ENCODE measurements at places on chromosomes 7 and 10. TPM values are rescaled to one million over a fixed set of nuclear protein-coding genes. Genes with fewer than 3 reads are reported as not detected.

- no peak for DNase-seq
These were observed 55.3 kb upstream of the INPP5A start for GRCh38 chr10:132482090-132482800.

DNA sequence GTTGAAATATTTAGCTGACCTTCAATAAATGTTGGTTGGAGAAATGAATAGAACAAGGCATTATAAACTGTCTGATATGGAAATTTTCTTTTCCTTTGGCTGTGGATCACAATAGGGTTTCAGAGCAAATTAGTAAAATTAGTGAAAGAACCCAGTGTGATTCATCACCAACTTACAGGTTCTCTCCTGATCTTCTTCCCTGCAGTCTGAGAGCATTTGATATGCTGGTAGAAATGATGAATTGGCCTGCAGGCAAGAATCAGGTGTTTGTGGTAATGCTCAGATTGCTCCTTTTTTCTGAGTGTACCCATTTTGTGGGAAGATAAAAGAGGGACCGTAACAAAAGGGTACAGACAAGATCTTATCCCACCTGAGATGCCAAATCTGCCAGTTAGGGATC is 51.9 kb downstream of the BTAF1 start:
- no peak for DNase-seq

- no peak for DNase-seq
These were observed 4.3 kb upstream of the UCN3 start for GRCh38 chr10:5360318-5360915.

GRCh38 chr10:75469006-75469616 is 37.7 kb downstream of the LRMDA start:
- DNase-seq, result no peak

MYOF gene
- 2.3 TPM for total RNA-seq

- no peak for DNase-seq
These were observed 6.9 kb downstream of the TMEM60 start for GRCh38 chr7:77791336-77791735.

TMEM184A gene
- total RNA-seq, result 31.0 TPM

- DNase-seq, result no peak
These were observed 171.6 kb downstream of the WDR37 start for GRCh38 chr10:1227510-1228402.

DHX32 gene
- 17.6 TPM for total RNA-seq

DNA sequence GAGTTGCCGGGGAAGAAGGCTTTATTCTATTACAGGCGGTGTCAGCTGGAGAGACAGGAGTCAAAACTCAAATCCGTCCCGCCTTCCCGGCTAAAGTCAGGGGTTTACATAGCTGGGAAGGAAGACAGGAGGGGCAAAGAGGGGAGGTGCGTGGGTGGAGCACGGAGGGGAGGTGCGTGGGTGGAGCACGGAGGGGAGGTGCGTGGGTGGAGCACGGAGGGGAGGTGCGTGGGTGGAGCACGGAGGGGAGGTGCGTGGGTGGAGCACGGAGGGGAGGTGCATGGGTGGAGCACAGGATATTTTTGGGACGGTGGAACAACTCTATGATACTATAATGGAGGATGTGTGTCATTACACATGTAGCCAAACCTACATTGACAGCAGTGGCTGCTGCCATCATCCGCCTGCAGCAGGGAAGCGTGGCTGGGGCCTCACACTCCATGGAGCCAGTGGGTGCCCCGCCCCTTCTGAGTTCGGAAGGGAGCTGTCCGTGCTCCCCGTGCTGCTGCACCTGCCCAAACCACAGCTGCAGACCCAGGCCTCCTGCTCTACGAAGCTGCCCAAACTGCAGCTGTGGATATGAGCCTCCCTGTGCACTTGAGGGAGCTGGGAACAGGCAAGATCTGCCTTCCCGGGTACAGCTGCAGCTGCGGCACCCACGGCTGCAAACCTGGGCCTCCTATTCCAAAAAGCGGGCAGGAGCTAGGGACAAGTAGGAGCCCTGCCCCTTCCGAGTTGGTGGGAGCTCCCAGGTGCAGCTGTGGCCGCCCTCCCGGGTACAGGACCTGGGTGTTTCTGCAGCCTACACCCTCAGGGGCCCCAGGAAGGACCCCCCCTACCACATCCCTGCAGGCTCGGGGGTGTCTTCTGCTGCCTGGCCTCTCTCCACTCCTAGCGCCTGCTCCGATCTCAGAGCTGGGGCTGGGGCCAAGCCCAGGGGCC is 119.4 kb downstream of the DYNC2I1 start:
- no peak for DNase-seq

DNA sequence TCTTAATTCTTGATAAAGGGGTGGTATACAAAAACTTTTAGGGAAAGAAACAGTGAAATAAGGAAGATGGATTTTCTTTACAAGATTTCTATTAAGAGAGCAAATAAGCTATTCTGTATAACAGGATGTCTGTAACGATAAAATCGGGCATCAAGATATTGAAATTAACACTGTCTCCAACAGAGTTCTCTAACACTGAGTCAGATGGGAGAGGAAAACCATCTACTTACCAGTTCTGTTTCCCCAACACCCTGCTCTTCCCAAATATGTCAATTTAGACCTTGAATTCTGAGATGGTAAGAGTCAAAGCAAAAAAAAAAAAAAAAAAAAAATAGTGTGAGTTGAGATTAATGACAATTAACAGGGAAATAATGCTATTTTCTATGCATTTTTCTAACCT is 23.0 kb downstream of the SMURF1 start:
- no peak for DNase-seq

NRG3 gene
- total RNA-seq, result 0.34 TPM

EBF3 gene
- total RNA-seq, result not detected

DNA sequence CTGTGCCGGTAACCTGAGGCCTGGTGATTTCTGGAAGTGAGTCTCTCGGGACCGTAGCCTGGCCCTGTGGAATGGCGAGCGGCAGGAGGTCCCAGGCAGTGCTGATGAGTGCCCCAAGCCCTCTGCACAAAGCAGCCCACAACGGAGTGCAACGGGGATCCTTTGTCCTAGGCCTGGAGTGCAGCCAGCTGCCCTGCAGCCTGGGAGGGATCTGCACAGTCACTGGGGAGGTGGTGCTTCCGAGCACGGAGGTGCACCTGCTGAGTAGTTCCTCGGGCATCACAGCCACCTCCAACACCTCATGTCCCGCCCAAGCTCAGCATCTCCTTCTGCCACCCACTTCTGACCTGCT is 162.8 kb upstream of the ZMIZ1 start:
- DNase-seq, result no peak

LIPF gene
- not detected for total RNA-seq

GRCh38 chr7:45161842-45162241 is 4.3 kb downstream of the RAMP3 start:
- DNase-seq, result no peak

MBL2 gene
- 68.6 TPM for total RNA-seq

DNA sequence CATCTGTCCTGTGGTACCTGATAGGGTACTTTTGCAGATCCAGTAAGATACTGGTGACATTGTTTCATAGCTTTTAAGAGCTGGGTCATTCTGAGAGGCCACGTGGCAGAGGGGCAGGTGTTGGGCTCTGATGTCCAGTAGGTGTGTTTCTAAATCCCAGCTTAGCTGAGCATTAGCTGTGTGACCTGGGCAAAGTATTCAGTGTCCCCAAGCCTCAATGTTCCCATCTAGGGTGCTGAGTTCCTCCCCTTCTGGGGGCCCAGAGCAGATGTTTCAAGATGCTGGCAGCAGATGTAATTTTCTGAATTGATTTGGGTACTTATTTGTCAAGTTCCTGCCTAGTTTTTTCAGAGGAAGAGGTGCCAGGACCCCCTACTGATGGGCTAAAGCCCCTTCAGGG is 52.9 kb downstream of the NEURL1 start:
- no peak for DNase-seq

- no peak for DNase-seq
These were observed 98.9 kb downstream of the LRMDA start for GRCh38 chr10:75530299-75530698.

DNA sequence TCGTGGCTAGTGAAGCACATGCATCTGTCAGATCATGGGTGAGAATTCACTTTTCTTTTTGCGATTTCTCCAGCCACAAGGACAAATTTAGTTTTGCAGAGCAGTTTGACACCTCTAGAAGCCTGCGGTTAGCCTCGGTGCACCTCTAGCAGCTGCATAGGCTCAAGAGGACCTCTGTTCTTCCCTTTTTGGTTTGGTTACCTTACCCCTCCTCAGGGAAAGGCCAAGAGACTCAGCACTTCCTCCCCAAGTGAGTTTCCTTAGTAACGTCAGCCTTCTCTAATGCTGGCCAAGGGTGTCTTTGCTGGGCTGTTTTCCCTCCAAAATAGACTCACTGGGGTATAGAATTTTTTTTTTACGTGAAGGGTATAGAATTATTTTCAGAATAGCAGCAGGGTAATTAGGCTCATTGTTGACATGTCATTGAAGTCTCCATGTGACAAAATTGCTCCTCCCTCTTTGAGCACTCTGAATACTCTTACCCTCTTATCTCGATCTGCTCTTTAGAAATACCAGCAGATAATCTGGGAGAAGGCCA is 97.8 kb downstream of the AUTS2 start:
- DNase-seq, result no peak

- DNase-seq, result no peak
These were observed 214.0 kb downstream of the GPR158 start for GRCh38 chr10:25388862-25389206.

CPA2 gene
- not detected for total RNA-seq

DNA sequence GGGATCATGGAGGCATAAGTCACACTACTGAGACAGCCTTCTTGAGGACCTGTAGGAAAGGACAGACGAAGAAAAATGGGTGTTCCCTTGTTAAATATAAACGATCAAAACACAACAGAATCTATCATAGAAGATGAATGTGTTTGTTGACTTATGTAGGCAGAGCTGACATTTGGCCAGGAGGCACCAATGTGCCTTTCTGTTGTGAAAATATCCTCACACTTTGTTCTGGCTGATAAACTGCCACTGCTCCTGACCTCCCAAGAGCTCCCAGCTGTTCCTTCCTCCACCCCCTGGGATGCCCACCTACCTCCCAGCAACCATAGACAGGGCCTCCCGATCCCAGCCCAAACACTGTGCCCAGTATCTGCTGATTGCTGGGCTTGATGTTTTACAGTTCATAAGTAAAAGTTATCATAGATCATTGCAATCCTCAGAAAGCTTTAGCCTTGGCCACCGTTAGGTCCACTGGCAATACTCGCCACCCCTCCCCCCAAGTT is 116.6 kb downstream of the CTTNBP2 start:
- no peak for DNase-seq

DNA sequence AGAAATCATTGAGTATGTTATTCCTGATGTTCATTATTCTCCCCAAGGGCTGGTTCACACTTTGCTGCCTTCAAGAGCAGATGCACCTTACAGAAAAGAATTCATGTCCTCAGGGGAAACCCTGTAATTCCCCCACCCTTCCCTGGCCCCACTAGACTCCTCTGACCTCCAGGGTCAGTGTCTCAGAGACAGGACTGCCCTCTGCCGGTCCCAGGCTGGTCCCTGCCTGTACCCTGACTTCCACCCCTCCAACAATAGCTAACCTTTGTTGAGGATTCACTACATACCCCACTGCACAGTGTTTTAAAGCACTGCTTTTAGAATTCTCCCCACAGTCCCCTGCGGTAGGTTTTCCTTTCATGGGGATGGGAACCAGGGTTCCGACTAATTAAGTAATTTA is 4.4 kb upstream of the SEPHS1 start:
- DNase-seq, result no peak

LRRD1 gene
- not detected for total RNA-seq

DNA sequence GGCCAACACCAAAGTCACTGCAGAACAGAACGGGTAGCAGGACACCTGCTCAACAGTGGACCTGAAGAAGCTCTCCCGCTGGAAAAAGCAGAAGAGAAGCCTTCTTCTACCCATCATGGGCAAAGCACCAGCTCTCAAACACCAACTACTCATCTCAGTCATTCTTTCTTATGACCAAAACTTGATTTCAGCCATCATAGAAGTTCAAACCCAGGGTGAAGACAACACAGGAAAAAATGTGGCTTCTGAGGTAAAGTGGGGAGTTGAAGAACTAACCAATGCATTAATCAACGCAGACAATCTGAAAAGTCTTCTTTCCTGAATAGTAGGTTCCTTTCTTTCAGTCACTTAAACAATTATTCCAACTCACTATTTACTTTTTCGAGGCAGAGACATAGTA is 83.3 kb downstream of the ELMO1 start:
- DNase-seq, result no peak

- no peak for DNase-seq
These were observed 157.4 kb downstream of the FRMD4A start for GRCh38 chr10:14173391-14173705.

- DNase-seq, result no peak
These were observed 1.8 kb downstream of the LUC7L2 start for GRCh38 chr7:139361523-139361922.

GNGT1 gene
- not detected for total RNA-seq

TMEM236 gene
- 0.09 TPM for total RNA-seq

DNA sequence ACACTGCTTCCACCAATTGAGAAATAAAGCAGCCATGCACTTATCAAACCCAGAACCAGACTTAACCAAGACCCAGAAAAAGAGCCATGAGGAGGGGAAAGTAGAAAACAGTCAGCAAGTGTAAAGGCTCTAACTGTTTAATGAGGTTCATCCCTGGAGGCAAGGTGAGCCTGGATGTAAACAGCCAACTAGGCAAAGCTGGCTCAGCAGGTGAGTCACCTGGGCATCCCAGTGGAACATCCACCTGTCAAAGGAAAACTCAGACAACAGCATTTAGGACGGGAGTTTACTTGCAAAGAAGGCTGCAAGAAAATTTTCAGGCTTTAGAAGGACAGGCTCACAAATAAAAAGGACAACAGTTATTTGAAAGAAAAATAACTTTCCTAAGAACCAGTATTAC is 153.0 kb downstream of the SNX13 start:
- no peak for DNase-seq

GRCh38 chr7:73536479-73536878 is 14.4 kb upstream of the BAZ1B start:
- no peak for DNase-seq

DNA sequence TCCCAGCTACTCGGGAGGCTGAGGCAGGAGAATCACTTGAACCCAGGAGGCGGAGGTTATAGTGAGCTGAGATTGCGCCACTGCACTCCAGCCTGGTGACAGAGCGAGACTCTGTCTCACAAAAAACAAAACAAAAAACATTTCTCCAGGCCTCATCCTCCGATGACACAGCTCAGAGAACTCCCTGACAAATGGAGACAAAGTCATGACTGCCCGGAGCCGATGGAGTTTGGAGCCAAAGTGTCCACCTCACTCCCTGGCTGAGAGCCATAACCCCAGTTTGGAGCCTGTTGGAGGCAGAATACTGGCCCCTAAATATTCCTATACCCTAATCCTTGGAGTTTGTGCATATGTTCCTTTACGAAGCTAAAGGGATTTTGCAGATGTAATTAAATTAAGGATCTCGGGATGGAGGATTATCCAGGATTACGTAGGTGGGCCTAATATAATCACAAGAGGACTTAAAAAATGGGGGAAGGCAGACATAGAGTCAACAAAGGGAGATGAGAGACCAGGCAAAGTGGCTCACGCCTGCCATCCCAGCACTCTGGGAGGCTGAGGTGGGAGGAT is 22.7 kb downstream of the SSC4D start:
- no peak for DNase-seq

ZNF503 gene
- 7.1 TPM for total RNA-seq

DNA sequence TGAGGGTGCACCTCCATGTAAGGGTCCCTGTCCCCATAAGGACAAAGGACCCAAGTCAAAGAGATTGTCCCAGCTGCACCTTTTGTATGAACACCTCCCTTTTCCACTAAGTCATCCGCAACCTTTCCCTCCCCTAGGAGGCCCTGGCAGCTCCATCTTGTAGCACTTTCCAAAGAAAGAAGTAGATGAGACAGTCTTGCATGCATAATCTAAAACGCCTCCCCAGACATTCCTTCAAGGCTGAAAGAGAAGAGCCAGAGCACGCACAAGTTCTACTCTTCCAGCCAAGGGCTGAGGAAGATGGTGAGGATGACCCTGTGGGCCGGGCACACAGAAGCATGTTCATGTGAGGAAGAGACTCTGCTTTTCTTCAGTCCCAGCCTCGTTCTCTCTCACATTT is 194.4 kb downstream of the TNS3 start:
- DNase-seq, result no peak
